ENCODE measurements at places on chromosomes 6 and 20.

- DNase-seq = no peak
These were observed 33.2 kb upstream of the TAF8 start for GRCh38 chr6:42017021-42017643.

DNA sequence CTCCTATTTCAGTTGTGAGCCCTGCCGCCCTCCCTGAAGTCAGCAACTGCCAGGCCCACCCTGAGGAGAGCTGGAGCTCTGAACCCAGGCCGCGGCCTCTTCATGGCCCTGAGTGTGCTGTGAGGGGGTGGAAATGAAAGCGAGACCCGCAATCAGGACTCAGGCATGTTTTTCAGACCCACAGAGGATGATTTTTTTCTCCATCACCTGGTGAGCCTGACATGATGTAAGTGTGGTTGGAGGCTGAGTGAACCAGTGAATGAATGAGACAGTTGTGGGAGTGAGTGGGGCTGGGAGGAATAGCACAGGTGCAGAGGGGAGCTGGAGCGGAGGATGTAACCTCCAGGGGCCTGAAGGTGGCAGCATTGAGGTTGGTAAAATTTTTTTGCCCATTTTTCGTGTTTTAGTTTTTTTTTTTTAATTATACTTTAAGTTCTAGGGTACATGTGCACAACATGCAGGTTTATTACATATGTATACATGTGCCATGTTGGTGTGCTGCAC, 18.3 kb downstream of the RAET1L start:
- DNase-seq = no peak

DNA sequence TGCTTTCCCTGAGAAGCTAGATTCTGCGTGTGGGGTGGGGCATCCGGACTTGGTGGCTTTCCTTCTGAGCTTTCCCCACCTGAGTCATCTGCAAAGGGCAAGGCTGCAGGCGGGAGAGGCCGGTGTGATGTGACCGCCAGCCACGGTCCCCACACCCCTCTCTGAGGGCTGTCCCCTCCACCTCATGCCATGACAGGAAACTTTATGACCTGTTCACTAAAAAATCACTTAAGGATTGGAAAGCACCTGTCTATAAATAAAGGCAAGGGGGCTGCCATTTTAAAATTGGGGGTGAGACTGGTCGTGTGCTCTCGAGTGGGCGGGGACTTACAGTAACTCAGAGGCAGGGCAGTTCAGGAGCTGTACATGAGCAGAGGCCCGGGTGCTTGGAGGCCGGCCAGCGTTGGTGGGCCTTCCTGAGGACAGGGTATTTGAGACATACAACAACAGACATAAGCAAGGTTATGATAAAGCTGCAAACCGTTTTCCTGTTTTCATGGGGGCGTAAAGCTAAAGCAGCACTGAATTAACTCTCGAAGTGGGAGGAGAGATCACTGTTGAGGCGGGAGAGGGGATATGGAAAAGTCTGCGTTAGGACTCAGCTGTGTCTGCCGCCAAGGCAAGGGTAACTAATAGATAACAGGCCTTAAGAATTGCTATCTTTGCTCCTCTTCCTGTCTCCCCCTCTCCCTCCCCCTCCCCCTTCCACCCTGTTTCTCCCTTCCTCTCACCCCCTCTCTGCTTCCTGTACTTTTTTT, 16.1 kb upstream of the SERPINB1 start:
- peak; percentile 31 for DNase-seq

- no peak for DNase-seq
These were observed 68.6 kb downstream of the QKI start for GRCh38 chr6:163483107-163483506.

DNA sequence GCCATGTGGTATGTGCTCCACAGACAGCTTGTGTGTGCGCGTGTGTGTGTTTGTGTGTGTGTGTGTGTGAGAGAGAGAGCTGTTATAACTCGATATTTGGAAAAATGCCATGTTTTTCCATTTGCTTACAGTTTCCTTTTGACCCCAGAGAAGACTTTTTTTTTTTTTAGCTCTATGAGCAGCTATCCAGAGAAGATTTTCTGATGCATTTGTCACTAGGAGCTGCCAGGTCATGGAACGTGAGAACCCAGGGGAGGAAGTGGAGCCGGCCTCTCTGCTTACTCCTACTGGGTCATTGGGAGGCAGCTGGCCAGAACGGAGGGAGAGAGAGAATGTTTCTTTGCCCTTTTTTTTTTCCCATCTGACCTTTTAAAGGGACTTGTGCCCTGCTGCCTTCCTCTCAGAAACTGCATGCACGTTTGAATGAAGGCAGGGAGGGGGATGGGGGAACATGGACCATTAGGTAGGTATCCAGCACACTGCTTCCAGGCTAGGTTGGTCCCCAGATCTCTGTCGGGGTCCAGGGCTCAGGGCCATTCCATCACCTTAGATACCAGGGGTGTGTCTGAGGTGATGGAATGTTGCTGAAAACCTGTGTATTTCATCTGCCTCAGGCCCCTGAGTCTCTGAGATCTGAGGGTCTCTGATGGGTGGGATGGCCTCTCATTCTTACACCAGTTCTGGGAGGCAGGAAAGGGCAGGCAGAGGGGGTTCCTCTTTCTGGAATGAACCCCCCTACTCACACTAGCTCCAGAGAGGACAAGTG, 11.2 kb upstream of the MRPS18A start:
- no peak for DNase-seq

GRCh38 chr20:16412906-16413305, 160.3 kb downstream of the KIF16B start:
- no peak for DNase-seq

GRCh38 chr6:82915666-82916065, 150.0 kb downstream of the UBE3D start:
- DNase-seq = no peak

- no peak for DNase-seq
These were observed 14.2 kb downstream of the ARID1B start for GRCh38 chr6:156791320-156791850.

GRCh38 chr6:10000551-10000950, 414.3 kb downstream of the TFAP2A start:
- DNase-seq = no peak

DNA sequence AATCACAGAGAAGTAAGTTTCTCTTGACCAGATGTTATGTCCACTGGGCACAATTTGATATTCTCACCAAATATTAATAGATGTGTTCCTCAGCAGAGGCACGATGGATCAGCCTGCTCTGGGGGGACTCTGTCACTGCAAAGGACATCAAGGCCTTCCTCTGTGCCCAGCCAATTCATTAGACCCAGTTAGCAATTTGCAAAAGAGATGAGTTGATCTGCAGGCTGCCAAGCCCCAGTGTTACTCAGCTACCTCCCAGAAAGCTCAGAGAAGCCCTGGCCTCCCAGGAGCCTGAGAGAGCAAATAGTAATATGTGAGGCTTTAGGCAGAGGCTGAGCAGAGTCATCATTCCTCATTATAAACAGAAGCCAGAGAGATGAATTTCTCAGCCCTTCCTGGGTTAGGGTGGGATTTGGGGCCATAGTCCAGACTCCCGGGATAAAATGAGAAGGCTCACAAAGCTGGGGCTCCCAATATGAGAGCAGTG, 54.2 kb downstream of the ZNF831 start:
- DNase-seq = no peak

GRCh38 chr20:44566018-44566417, 16.4 kb upstream of the PKIG start:
- no peak for DNase-seq

- no peak for DNase-seq
These were observed 20.1 kb downstream of the DHX35 start for GRCh38 chr20:38982291-38982690.

DNA sequence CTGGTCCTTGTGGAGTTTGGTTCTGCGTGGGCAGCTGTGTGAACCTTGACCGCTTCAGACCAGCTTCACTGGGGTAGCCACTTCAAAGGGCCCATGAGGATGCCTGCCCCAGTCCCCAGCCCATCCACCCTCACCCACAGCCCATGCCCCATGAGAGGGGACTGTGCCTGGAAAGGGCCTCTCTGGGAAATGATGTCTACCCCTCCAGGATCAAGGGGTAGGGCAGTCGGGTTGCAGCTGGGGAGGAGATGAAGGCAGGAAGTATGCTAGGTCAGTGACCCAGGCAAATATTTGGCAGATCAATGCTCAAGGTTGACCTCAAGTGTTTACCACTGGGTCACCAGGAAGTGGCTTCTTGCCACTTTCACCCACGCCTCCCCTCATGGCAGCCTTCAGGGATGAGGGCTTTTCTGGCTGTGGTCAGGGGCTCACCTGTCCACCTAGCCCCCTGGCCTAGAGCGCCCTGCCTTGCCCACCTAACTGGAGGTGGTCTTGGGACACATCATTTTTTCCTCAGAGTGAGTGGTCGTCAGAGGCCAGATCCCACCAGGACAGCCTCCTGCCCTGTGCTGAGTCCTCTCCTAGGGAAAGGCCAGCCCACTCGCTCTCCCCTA, 109.5 kb downstream of the SNX5 start:
- no peak for DNase-seq

GRCh38 chr6:149136913-149137286, 180.6 kb upstream of the TAB2 start:
- no peak for DNase-seq

GRCh38 chr6:168499045-168499650, 58.2 kb downstream of the SMOC2 start:
- no peak for DNase-seq

- DNase-seq = peak; percentile 66
These were observed 937 bp downstream of the ZNF318 start for GRCh38 chr6:43368259-43369160.

GRCh38 chr6:74872754-74873476, 332.9 kb downstream of the COL12A1 start:
- no peak for DNase-seq

- no peak for DNase-seq
These were observed 64.2 kb downstream of the STK35 start for GRCh38 chr20:2165871-2166270.

DNA sequence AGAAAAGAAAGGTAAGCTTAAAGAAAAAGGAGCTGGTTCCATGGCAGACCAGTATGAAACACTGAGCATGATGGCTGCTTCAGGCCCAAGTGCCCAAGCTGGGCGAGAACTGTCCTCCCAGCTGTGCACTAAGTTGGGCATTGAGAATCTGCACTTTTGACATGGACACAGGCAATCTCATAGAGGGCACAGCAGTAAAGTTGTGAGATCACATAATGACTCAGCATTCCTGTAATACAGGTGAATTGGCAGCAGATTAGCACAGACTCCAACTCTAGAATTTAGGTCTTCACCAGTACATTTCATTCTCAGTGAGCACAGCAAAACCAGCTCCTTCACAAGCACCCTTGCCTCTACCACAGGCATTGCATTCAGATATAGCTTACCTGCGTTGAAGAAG, 343.4 kb downstream of the PKHD1 start:
- no peak for DNase-seq

- DNase-seq = no peak
These were observed 351.2 kb upstream of the RUNX2 start for GRCh38 chr6:44976677-44977641.

- DNase-seq = no peak
These were observed 93.7 kb downstream of the PSMB1 start for GRCh38 chr6:170459451-170459850.

DNA sequence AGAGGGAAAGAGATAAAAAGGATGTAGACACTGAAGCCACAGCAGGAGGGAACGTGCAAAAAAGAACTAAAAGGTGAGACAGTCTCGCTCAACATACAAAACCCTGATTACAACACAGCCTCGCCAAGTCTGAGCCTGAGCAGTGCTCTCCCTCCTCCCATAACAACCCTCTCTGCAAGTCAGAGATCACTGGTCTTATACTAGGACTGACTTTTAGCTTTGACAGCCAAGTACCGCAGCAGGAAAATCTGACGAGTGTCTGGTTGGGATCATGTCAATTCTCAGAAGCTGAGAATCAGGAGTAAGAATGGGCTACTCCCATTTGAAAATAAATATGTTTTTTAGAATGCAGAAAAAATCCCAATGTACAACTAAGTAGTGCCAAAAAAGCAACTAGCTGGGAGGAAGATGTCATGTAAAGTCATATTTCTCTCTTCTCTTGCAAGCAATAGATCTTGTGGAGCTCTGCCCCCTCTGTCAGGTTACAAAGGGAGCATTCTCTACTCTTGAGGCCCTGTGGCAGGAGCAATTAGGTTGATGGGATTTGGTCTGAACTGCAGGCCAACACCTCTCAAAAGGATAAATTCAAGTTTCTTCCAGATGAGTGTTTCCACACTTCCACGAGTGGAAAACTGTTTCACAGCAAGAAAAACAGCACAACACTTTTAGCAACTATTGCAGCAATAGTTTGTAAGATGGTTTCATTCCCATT, 118.9 kb upstream of the COL21A1 start:
- no peak for DNase-seq

DNA sequence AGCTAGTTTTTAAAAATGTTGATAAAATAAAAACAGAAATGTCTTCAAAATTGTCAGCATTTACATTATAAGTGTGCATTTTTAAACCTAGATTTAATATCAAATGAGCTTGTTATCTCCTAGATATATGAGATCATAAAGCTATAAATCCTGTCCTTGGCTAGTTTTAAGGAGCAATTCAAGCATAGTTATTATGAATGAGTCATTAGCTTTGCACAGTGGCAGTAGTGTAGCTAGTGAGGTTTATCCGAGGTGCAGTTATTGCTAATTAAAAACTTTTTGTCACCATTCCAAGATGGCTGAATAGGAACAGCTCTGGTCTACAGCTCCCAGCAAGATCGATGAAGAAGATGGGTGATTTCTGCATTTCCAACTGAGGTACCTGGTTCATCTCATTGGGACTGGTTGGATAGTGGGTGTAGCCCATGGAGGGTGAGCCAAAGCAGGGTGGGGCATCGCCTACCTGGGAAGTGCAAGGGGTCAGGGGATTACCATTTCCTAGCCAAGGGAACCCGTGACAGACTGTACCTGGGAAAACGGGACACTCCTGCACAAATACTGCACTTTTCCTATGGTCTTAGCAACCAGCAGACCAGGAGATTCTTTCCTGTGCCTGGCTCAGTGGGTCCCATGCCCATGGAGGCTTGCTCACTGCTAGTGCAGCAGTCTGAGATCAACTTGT, 108.8 kb upstream of the SYNCRIP start:
- DNase-seq = no peak

GRCh38 chr6:21138336-21139069, 455.0 kb upstream of the SOX4 start:
- DNase-seq = no peak

GRCh38 chr6:64266351-64266821, 630.8 kb downstream of the PHF3 start:
- DNase-seq = no peak

DNA sequence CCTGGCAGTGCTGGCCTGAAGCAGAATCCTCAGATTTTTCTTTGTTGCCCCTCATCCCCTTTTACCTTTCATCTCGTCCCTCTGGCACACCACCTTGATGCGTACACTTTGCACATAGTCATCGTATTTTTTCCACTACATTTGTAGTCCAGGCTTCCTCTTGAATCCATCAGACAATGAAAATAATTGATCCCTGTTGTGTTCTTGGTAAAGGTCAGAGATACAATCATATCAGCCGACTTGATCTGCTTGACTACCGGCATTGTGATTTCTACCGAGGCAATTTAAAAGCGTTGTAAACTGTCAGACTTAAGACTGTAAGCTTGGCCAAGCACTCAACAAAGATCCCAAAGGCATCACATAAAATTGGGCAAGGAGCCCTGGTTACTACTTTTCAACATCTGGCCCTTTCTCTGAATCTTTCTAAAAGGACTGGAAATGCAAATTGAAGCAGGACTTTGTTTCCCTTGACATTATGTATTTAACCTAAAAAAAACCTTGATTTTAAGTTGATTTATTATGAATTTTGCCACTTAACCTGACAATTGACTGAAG, 512.6 kb downstream of the LMBRD1 start:
- no peak for DNase-seq
